ENCODE measurements at places on chromosomes 7 and 10. TPM values are rescaled to one million over a fixed set of nuclear protein-coding genes. Genes with fewer than 3 reads are reported as not detected.

ARID5B gene
- 10.1 TPM for total RNA-seq

SEC31B gene
- 6.0 TPM for total RNA-seq

HOXA2 gene
- total RNA-seq: 2.2 TPM

MBL2 gene
- not detected for total RNA-seq

FAM25G gene
- not detected for total RNA-seq

DENND2A gene
- total RNA-seq: not detected

OR2A42 gene
- total RNA-seq: not detected

KCNIP2 gene
- total RNA-seq: 0.79 TPM

GFRA1 gene
- not detected for total RNA-seq

RELN gene
- 2.1 TPM for total RNA-seq

DGKB gene
- total RNA-seq: not detected

ZCWPW1 gene
- total RNA-seq: 0.53 TPM

AGBL3 gene
- total RNA-seq: 2.9 TPM

CLCN1 gene
- total RNA-seq: not detected

CCL24 gene
- 0.53 TPM for total RNA-seq

TPST1 gene
- 21.8 TPM for total RNA-seq

CYP2C8 gene
- not detected for total RNA-seq
